NCI-H1436 treated with DMSO at 0.1 percent for 48 hours (cell line): ENCODE measurements at places on chromosomes 11 and 22.

DNA sequence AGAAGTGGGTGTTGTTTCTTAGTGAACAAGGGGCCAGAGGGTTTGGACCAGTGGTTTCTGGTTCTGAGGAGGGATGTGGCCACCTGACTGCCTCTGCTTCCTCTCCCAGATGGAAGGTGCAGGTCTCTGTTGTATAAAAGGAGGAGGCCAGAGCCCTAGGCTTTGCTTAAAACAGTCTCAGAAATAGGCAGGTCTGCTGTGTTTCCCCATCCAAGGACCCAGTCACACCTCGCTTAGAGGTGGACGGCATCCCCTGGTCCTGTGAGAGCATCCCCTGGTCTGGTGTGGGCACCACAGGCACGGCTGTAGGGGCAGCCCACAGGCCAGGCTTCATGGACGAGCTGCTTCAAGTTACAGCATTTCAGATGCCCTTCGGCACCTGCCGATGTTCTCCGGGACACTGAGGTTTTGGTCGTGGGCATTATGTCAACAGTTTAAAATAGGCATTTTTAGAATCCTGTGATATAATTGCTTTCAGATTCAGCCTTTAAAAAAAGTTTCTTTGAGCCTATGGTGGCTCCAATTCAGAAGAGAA, 45.7 kb upstream of the SHANK2 start:
- DNase-seq, result no peak

DNA sequence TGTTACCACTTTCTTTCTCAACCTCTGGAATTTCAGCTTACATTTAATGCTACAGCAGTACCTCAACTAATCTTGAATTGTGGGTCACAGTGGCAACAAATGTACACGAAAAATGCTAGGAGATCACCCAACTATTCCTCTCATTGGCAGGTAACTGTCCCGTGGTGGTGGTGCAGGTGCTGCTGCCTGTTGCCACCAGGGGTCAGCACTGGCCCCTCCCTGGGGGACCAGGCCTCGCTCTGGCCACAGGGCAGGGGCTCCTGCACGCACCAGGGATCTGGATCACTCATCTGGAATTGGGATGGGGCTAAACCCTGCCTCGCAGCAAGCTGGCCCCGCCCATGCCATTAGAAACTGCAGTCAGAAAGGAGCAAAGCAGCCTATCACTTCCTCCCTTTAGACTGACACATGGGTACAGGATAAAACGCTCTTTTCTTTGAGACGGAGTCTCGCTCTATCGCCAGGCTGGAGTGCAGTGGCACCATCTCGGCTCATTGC, 6.9 kb upstream of the POLDIP3 start:
- DNase-seq, result no peak

DNA sequence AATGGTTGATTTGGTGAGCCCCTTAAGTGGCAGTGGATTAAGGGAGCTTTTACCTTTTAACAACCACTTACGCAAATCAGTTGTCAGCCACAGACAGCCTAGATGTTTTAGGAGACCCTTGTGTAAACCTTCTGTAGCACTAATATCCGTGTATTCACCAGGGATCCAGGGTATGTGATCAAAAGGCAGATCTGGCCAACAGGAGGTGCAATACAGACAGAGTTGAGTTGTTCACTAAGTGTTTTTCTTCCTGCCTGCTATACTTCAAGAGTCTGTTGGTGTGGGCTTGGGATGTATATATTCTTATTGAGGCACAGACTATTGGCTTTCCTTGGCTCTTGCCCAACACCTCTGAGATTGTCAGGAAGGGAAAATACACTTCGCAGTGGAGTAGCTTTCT, 175.1 kb downstream of the FAT3 start:
- DNase-seq, result no peak

- DNase-seq, result no peak
Measured at GRCh38 chr11:60739114-60739513, 14.6 kb downstream of the MS4A18 start.

DNA sequence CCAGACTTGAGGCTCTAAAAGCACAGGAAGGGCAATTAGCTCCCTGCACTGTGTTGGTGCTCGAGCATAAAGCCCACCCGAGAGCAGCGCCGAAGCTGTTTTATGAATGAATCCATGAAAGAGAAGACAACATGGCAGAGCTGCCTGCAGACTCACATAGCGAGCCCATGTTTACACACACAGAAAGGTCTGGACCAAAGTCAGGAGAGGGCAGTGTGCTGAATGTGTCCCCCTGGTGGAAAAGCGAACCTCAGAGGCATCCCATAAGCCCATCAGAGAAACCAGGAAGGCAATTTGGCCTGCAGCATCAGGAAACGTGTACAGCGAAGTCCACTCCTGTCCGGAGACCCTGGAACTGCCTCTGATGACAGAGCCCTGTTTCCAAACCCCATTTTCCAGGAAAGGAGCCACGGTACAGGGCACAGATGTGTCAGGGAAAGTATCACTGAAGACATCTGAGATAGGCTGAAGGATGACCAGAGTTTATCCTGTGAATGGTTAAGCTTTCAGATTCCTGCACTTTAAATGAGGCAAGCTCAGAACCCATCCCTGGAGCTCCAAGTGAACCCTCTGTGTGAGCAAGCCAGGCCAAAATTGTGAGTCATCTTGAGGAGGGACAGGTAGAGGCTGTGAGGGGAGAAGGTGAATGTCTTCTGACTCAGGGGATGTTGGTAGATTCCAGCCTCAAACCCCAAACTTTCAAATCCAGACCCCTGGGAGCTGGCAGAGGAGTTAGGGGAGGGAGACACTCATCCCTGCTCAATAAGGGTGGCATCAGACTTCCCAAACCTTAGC, 36.9 kb downstream of the CHRDL2 start:
- no peak for DNase-seq
